ENCODE measurements at places on chromosomes 4 and X.

DNA sequence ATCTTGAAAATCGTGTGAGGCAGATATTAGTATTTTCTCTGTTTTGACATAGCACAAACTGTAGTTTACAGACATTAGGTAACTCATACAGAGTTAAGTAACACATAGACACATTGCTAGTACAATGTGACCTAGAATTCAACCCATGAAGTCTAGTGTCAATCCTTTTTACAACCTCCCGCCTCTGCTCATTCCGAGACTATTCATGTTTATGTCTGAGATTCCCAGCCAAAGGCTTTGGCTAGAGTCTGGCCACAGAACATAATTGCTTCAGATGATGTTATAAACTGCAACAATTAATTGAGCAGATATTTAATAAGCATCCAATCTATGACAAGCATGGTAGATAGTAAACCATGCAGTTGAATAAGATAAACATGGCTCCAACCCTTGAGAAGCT lies 841.0 kb downstream of the STIM2 start:
- no peak for DNase-seq

DNA sequence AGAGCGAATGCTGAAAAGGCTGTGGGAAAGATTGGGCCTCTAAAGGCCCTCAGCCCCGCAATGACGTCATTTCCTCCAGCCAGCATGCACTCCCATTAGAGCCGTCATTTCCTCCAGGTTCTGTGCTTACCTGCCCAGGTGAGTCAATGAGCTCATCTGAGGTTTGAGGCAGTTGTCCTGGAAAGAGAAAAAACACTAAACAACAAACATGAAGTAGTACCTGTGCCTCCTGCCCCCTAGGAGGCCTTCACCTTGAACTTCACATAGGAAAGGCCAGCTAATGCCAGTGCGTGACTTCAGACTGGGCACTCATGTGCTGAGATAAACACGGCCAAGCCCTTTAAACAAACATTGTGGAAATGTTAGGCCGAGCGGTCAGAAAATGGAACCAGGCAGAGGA lies 55.9 kb downstream of the FHDC1 start:
- DNase-seq, result no peak

GRCh38 chr4:101649790-101650515 lies 140.6 kb upstream of the BANK1 start:
- DNase-seq, result no peak

- DNase-seq, result no peak
These were observed 959.6 kb downstream of the RPA4 start for GRCh38 chrX:97843200-97843811.

GRCh38 chr4:87785731-87786509 lies 13.4 kb upstream of the IBSP start:
- DNase-seq, result no peak

- DNase-seq, result no peak
These were observed 41.7 kb downstream of the ATP11C start for GRCh38 chrX:139890991-139891700.

- DNase-seq, result peak; percentile 26
These were observed 28.0 kb upstream of the ATP6AP2 start for GRCh38 chrX:40552768-40553167.

DNA sequence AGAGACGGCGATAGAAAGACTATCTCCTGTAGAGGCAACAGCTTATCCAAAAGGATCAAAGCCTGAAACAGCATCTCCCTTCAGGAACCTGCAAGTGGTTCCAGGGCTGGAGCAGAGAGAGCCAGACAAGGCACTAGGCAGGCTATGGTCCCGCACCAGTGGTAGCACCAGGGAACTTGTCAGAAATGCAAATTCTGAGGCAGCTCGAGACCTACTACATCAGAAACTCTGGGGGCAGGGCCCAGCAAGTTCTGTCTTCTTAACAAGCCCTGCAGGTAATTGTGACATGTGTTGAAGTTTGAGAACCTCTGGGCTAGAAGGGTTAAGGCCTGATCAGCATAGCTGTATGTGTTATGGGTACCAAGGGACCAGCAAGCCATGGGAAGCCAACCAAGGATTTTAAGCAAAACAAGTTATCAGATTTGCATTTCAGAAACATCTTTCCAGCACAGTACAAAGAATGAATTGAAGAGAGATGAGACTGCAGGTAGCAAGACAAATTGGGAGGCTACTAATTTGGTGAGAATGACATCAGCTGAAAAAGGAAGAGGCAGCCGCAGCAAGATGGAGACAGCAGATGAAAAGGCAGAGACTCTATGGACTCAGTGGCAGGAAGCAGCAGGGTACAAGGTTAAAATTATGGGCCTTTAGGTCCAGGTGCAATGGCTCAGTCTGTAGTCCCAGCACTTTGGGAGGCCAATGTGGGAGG lies 139.7 kb downstream of the TSPAN5 start:
- DNase-seq, result no peak

- no peak for DNase-seq
These were observed 493.4 kb downstream of the ADGRL3 start for GRCh38 chr4:61693520-61693919.

DNA sequence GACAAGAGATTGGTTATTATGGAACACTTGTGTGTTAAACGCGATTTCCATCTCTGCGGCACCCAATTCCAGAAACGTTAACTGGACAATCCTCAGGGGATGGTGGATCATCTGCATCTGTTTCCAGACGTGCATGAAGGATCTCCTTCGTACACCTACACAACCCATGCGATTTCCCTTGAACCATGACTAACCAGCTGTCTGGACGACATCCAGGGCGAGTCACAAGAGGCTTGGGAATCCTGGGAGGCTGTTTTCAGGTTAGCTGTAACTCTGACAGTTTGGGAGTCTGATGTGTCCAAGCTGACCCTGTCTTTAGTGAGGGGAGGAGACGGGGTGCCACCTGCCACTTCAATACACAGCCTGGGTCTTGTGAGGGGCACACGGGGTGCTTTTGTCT lies 84.5 kb downstream of the GATB start:
- no peak for DNase-seq

DNA sequence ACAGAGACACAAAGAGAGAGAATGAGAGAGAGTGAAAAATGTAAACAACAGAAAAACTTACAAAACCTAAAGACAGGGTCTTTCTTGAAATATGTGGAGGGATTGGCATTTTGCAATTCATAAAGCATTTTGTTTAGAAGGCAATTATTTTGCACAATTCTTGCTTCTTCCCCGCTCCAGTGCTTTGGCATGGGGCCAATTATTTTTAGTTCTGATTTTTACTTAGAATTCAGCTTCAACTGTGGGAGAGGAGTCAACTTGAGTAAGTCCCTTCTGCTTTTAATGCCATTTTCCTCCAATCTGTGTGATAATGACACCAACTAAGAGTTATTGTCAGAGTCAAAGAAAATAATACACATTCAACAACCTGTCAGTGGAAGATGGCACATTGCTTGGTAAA lies 1051.9 kb downstream of the NLGN4X start:
- no peak for DNase-seq

GRCh38 chrX:42900947-42901346 lies 123.0 kb upstream of the PPP1R2C start:
- DNase-seq, result no peak

Data from NCI-H345 (cell line).